ENCODE measurements at places on chromosomes 16 and 17.
A peak's percentile ranks its signal among the peaks of the same experiment; 100 is the strongest.

DNA sequence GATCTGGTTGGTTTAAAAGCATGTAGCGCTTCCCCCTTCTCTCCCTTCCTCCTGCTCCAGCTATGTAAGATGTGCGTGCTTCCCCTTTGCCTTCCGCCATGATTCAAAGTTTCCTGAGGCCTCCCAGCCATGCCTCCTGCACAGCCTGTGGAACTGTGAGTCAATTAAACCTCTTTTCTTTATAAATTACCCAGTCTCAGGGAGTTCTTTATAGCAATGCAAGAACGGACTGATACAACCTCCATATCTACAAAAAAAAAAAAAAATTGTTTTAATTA, 16.6 kb upstream of the PDXDC1 start:
- no peak for DNase-seq

- no peak for DNase-seq
These were observed 1729.1 kb downstream of the TP53TG3F start for GRCh38 chr16:35188288-35189155.

DNA sequence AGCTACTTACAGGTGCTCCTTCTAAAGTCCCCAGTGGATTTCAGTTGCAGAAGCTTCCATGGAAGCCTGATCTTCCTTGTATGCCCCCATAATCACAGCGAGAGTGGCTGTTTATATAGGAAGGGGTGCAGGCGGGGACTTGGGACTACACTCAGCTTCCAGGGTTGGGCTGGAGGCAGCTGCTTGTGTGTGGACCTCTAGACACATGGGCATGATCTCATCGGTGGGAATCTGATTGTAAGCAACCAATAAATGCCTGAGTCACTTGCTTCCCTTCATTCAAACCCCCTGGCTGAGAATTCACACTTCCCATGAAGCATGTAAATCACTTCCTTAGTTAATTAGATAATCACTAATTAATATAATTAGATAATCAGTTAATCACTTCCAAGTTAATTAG, 1.0 kb upstream of the KRT20 start:
- DNase-seq, result no peak

DNA sequence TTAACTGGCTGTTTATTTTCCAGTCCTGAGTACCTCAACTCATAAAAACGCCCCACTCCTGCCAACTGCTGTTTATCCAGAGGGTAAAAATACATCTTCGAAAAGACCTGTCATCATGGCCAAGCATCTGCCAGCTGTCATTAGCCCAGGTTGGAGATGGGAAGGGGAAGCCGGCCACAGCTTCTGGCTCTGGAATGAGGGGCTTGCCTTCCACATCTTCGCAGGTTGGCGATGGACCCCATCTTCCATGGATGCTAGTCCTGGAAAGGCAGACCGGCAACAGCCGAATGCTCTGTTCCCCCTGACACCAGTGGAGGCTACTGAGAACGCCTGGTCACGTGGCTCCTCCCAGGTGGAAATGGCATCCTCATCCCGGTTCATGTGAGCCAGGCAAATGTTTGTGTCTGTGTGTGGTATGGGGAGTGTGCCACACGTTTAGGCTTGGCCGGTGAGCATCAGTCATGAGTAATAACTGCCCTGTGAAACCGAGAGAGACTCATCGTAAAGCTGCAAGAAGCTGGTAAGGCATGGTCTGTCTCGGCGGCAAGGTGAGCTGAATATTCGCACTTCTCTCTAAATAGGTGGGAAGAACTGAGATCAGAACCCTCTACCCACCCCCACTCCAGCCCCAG, 420 bp upstream of the KRTAP17-1 start:
- no peak for DNase-seq

DNA sequence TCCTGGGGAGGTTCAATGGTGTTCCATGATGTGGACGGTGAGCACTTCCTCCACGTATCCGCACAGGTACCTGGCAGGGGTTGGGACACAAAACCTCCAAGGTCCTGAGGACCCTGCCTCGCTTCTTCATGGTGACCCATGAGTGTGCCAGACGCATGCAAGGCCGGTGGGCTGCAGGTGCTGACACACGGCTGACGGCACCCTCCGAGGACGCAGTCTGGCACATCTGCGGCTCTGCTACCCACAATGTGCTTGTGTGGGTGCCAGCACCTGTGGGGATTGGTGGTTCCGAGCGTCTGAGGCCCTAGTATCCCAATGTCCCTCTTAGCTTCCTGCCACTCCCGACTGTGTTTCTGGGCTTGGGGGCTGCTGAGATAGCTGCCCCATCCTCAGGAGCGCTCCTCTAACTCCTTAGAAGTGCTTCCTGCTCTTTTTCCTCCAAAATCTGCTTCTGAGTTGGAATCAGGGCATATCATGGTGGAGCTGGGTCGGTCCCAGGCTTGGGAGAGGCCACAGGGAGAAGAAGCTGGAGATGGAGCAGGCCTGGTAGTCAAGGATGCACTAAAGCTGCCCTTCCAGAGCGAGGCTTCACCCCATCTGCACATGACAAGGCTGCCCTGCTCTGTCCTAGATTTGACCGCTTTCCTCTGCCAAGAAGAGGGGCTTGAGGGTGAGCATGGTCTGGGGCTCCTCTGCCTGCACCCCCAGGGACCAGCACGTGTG, 1.6 kb downstream of the CYGB start:
- DNase-seq, result no peak

DNA sequence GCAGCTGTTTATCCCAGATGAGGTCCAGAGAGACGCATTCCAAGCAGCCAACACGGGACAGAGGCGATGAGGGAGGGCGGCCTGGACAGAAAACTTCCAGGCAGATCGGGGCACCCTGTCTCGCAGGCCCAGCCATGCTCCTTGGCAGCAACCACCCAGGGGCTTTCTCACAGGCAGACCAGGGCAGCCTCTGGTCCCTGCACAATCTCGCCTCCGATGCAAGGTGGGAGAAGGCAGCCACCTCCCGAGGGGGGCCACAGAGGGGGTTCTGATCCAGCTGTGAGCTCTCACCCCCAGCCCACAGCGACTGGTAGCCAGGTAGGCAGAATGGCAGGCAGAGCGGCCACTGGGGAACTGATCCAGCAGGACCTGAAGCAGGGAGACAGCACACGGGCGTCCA, 48.7 kb downstream of the LMF1 start:
- no peak for DNase-seq

DNA sequence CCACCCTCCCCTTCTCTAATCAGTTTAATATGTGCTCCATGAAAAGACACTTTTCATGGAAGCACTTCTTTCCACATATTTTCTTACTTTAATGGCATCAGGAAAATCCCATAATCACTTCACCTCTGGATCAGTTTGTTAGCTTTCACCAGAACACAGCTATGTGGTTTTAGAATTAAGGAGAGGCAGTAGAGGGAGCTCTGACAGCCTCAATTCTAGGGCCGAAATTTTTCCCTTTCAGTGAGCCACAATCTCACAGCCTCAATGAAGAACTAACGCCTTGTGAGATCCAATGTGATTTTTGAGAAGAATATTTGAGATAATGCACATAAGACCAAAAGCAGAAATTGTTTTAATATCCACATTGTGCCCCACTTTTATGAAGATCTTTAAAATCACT, 1494.0 kb upstream of the CDH8 start:
- DNase-seq, result no peak

- no peak for DNase-seq
These were observed 352 bp downstream of the GGNBP2 start for GRCh38 chr17:36545077-36545464.

- peak; percentile 28 for DNase-seq
These were observed 18.6 kb downstream of the RAD51C start for GRCh38 chr17:58710948-58711552.

DNA sequence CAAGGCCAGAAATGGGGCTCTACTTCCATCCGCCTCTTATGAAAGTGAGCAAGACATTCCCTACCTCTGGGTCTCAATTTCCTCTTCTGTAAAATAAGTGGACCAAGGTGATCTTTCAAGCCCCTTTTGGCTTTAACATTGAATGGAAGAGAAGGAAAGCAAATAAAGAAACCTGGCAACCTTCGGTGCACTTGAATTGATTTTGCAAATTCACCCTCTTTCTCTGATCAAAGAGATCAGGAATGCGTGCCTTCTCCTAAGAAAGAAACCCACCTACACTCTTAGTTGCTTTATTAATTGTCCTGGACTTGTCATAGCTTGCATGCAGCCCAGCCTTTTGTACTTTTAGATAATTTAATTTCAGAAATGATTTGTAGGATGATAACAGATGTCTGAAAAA, 3.0 kb downstream of the MSI2 start:
- no peak for DNase-seq

- DNase-seq, result no peak
These were observed 14.6 kb upstream of the MED9 start for GRCh38 chr17:17462048-17462824.

DNA sequence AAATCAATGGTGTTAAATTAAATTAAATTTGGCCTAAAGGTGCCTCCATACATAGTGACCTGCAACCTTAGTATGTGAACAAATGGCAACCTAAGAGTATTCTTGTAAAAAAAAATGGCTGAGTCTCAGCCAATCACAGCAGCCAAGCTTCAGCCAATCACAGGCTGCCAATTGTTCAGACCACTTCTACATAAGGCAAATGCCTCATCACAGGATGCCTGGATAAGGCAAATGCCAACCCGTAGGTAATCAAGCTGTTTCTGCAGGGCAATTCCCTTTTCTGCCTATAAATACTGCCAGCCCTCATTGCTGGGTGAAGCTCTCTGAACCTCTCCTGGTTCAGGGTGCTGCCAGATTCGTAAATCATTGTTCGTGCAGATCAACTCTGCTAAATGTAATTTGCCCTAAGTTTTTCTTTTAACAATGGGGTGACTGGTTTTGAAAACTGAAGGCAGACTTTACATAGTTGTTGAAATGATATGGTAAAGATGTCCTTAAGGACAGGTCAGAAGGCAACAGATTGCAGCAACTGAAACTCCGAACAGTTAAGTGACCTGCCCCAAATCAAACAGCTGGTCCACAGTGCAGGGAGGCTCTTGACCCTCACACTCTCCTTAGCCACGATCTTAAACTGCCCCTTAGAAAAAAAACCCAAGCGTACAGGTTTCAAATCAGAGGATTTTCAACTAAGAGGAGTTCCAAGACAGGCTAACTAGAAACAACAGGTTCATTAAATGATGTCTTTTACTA, 50.3 kb downstream of the N4BP1 start:
- DNase-seq, result no peak

GRCh38 chr17:63827002-63827800, at the start of the genes FTSJ3 and PSMC5:
Gene FTSJ3 (minus strand): TSS chr17:63827663. CDS start chr17:63826902, 761 bp downstream.
Gene PSMC5 (plus strand): TSS chr17:63827431. CDS start chr17:63827491, 60 bp downstream.
- peak; percentile 88 for DNase-seq

GRCh38 chr17:38870259-38871165, 654 bp downstream of the LASP1 start:
- DNase-seq, result no peak

GRCh38 chr17:21299981-21300600, 15.6 kb downstream of the MAP2K3 start:
- no peak for DNase-seq

DNA sequence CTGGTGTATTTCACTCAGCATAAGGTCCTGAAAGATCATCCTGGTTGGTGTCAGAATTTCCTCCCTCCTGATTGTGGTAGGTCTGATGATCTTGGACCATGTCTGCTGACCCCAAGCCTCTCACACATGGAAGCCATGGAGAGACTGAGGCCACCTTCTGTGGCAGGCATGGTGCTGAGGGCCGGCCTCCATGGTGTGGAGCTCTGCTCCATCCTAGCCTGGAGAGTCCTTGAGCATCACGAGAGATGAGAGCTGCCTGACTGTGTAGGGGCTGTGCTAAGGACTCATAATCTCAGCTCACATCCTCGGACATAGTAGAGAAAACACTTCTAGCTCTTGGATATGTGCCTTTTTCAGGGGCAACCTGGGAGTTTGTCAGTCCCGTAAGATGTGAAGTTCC, 40.6 kb downstream of the MPRIP start:
- DNase-seq, result no peak

- DNase-seq, result no peak
These were observed 52.3 kb upstream of the ADCY7 start for GRCh38 chr16:50213939-50214519.

DNA sequence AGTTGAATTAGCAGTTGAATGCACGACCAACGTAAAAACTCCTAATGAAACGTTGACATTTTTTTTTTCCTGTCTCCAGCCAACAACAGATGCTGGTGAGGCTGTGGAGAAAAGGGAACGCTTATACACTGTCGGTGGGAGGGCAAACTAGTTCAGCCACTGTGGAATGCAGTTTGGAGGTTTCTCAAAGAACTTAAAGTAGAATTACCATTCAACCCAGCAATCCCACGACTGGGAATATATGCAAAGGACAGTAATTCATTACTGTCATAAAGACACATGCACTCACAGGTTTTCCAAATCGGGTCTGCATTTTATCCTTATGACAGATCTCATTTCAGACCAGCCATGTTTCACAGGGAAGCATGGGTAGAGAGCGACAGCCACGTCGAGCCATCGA, 3.5 kb upstream of the WFDC1 start:
- no peak for DNase-seq

GRCh38 chr17:35257208-35257659, 14.4 kb downstream of the SLFN5 start:
- DNase-seq, result peak; percentile 23

GRCh38 chr16:75593825-75594820, 27.9 kb downstream of the GABARAPL2 start:
- peak; percentile 30 for DNase-seq

DNA sequence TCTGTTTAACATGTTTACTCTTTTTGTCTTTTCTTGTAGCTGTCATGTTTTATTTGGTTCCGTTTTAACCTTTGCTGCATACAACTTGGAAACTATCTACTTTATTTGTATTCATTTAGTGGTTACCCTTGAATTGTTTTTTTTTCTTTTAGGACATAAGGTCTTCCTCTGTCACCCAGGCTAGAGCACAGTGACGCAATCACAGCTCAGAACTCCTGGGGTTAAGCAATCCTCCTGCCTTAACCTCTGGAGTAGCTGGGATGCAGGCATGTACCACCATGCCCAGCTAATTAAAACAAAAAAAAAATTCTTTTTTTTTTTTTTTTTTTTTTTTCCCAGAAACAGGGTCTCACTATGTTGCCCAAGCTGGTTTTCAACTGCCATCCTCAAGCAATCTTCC, 29.8 kb upstream of the USP43 start:
- no peak for DNase-seq

- no peak for DNase-seq
These were observed 85.9 kb upstream of the SMURF2 start for GRCh38 chr17:64747938-64748540.

GRCh38 chr17:32805029-32805976, 71.6 kb downstream of the MYO1D start:
- DNase-seq, result no peak

DNA sequence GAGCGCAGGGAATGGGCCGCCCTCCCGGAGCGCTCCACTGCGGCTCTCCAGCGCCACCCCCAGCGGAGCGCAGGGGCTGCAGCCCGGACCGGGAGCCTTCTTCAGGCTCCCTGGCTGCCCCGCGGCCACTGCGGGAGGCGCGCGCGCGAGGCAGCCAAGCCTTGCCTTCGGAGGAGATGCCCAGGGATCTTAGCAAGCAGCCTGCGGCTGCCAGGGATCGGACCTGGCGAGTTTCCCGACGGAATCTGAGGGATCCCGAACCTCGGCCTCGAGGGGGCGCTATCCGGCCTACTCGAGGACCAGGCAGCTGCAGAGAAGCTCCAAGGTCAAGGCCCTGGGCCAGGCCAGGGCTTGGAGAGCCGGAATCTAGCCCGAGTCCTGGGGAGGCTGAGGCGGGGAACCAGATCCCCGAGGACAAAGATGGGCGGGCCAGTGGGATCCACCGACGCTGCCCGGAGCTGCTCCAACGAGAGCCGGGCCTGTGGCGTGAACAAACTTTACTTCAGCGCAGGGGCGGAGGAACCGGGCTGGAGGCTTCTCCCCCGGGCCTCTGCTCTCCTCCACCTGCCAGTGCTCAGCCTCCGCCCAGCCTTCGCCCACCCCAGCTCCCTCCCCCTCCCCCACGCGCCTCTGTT, at the start of gene IRX6:
Gene IRX6 (plus strand): TSS at position 567 of the 635 bp plus-strand sequence. CDS start 889 bp downstream, outside the sequence.
- DNase-seq, result no peak

GRCh38 chr16:31198207-31198882, 4.2 kb downstream of the PYCARD start:
- DNase-seq, result no peak

GRCh38 chr17:8120520-8121406, 2.4 kb upstream of the ALOXE3 start:
- DNase-seq, result no peak
